ENCODE measurements at places on chromosomes 1 and 21.

DNA sequence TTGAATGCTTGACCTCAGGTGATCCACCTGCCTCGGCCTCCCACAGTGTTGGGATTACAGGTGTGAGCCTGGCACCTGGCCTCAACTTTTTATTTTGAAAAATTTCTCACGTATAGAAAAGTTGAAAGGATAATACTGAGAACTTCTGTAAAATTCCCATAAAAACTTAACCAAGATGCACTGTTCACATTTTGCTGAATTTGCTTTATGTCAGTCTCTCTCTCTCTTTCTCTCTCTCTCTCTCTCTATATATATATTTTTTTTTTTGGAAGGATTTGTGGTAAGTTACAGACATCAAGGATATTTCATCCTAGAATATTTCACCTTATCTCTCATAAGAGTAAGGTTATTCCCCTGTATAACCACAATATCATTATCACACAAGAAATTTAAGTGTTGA lies 5.9 kb downstream of the PEX14 start:
- DNase-seq, result no peak

DNA sequence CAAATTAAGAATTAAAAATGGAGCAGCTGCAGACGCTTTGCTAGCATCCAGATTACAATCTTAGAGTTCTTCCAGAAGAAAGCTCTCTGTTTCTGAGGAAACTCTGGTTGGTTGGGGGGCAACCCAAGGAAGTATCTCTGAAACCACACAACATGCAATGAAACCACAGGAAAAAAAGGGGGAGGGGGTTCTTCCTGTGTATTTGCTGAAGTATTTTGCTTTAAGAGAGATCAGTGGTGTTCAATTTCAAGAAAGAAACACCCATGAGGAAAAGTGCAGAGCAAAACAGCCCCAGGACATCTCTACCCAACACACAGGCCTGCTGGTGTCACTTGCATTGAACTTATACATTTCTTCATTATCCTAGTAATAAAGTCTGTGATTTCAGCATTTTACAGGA lies 19.7 kb upstream of the TIAM1 start:
- no peak for DNase-seq

DNA sequence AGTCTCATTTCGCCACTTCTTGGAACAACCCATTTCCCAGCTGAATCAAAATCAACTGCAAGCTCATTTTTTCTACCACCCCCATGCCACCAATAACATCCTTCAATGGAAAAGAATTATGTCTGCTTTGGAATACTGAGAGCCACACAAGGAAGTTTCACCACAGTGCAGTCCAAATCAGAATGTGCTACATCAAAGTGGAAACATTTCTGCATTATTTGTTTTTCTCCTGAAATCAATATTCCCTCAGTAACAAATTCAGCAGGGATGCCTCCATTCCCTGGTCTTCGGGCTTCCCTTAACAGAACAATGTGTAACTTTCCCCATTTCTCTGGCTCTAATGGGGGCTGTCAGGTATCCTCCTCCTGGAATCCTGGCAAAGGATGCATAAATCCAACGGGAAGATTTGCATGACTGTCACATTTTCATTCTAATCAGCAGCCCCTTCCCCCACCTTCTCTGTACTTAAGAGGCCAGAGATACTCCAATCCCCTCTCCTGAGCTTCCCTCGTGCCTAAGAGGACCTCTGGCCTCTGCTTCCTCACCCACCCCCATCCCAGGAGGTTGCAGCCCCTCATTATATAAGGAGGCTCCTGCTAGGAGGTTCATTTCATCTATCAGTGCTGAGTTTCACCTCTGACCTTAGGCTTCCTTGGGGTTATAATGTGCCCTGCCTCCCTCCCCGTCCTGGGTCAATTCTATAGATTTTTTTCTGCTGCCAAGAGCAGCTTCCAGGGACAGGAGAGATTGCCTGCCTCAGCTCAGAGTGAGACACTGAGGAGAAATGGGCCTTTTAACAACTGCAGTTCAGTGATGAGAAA lies 201.1 kb downstream of the OMA1 start:
- DNase-seq, result no peak

DNA sequence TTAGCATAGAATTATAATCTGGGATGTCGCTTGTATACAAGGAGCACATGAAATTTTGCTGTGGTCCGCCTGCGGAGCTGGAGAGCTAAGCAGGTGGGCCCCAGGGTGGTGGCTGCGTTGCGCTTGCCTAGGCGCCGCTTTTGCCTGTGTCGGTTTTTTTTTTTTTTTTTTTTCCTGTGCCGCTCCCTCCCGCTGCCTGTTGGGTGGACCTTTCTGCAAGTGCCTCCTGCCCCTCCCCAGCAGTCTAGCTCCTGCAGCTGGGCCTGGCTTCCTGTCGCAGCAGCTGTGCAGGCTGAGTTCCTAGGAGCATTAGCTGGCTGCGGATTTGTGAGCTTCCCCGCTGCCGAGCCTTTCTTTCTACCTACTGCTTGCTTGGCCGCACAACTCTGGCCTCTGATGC lies 20.6 kb downstream of the PYHIN1 start:
- DNase-seq, result peak; percentile 71

DNA sequence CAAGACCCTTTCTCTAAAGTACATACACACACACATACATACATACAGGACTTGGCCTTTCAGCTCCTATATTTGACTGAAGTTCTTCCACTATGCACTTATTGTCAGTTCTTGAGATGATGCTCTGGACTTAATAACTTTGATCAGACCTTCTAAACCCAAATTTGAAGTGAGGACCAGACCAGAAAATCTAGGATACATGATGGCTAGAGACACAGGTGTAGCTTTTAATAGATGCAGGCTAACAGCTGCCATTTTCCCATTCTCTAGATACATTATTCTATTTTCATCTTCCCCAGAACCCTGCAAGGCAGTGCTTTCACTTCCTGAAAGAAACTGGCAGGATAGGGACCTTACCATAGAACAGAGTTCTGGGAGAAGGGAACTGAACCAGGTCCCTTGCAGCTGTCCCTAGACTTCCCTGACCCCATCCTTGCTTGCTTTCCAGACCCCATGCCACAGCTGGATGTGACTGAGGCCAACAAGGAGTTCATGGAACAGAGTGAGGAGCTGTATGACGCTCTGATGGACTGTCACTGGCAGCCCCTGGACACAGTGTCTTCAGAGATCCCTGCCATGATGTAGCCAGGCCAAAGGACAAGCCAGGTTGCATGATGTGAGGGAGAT lies 14.9 kb upstream of the RAB42 start:
- no peak for DNase-seq

GRCh38 chr1:178371235-178371634 lies 125.5 kb downstream of the CLEC20A start:
- no peak for DNase-seq

GRCh38 chr21:36132696-36133095 lies 2.2 kb upstream of the CBR3 start:
- no peak for DNase-seq

- DNase-seq, result no peak
Measured at GRCh38 chr1:154943649-154944400, 7.3 kb upstream of the PMVK start.

- no peak for DNase-seq
Measured at GRCh38 chr1:15312626-15313411, 65.8 kb downstream of the FHAD1 start.

- DNase-seq, result no peak
Measured at GRCh38 chr1:60503266-60503925, 429.8 kb upstream of the C1orf87 start.

- DNase-seq, result no peak
Measured at GRCh38 chr1:169090308-169090899, 16.1 kb upstream of the ATP1B1 start.

GRCh38 chr1:56814205-56814604 lies 5.0 kb downstream of the FYB2 start:
- no peak for DNase-seq

- no peak for DNase-seq
Measured at GRCh38 chr21:41349619-41350390, 12.0 kb upstream of the MX2 start.

- no peak for DNase-seq
Measured at GRCh38 chr1:2594641-2595131, 8.1 kb downstream of the PRXL2B start.

- DNase-seq, result no peak
Measured at GRCh38 chr1:2796890-2797740, 4.4 kb downstream of the TTC34 start.

DNA sequence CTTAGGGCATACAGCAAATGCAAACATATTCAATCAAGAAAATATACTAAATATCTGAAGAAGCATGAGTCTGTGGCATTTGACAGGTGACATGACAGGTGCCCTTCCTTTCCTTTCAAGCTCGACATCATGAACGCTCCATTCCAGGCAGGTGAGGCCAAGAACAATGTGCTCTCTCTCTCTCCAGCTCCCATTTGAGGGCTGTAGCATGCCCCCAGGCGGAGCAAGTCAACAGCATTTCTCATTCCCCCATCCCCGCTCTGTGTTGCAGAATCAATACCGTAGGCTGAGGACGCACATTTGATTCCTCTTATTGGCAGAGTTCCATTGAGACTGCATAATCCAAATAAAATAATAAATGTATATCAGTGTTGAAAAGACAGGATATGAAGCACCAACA lies 24.6 kb upstream of the PLPPR4 start:
- DNase-seq, result no peak

GRCh38 chr1:219621047-219621786 lies 8.3 kb upstream of the ZC3H11B start:
- no peak for DNase-seq

GRCh38 chr1:153430166-153430553 lies 13.8 kb downstream of the S100A7A start:
- DNase-seq, result no peak

GRCh38 chr1:169574336-169574735 lies 11.9 kb downstream of the F5 start:
- DNase-seq, result no peak

DNA sequence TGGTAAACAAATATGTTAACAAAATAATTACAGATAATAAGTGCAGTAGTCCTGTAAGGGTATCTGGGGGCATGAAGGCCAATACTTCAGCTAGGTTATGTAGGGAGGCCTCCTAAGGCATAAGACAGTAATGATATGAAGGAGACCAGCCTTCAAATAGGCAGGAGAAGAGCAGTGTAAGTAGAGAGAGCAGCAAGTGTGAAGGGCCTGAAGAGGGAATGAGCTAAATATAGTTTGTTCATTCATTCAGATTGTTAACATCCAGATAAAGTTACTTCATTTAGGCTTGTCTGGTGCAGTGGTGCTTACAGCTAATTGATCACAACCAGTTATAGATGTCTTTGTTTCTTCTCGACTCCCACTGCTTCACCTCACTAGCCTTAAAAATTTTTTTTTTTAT lies 71.1 kb downstream of the EPB41 start:
- no peak for DNase-seq

- DNase-seq, result no peak
Measured at GRCh38 chr1:155254228-155254713, 1.0 kb downstream of the ENTREP3 start.

- DNase-seq, result no peak
Measured at GRCh38 chr1:15950302-15950701, 25.6 kb downstream of the ZBTB17 start.

- no peak for DNase-seq
Measured at GRCh38 chr1:4662168-4662567, 7.8 kb downstream of the AJAP1 start.

- no peak for DNase-seq
Measured at GRCh38 chr1:29712284-29712651, 475.9 kb downstream of the PTPRU start.

- no peak for DNase-seq
Measured at GRCh38 chr1:183992424-183992823, 45.1 kb downstream of the COLGALT2 start.

DNA sequence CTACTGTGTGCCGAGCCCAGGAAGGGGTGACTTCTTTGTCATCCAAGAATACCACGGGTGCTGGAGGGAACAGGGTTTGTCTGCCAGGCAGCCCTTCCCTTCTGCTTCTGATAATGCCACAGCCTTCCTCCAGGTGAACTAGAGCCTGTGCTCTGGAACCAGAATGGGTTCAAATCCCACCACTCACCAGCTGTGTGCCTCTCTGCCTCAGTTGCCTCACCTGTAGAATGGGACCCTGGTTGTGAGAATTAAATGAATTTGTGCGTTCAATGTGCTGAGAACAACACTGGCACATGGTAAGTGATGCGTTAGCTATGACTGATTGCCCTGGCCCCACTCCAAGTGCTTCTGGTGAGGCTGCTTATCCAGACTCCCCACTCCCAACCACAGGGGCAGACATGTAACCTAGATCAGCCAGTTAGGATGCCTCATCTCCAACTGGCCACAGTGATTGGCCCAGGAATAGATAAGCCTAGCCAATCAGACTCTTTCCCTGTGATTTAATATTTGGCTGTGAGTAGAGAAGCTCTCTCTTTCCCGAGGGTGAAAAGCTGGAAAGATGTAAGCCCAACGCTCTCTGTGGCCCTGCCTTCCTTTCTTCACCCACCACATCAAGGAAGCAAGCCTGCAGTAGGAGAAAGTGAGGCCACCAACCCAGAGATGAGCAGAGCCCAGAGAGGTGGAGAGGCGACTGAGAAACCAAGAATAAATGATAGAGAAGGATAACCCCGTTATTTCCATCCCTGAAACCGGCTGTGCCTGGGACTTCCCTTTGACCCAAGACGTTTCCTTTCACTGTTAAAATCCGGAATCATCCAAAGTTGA lies 20.8 kb upstream of the LAPTM5 start:
- DNase-seq, result no peak

DNA sequence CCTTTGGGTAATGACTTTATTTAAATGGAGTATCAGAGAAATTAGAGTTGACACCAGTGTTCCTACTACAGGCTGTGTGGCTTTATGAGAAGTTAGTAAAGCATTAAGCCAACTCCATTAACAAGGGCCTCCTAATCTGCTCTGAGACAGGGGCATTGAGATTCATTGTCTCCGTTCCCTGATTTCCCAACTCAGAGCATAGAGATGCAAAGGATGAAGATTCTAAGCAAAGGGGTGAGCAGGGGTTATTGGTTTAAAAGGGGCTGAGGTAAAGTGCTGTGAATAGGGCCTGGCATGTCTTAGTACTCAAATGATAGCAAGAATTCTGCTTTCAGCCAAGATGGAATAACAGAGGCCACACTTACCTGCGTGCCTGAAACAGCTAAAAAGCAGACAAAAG lies 428.4 kb downstream of the PTPRU start:
- no peak for DNase-seq

DNA sequence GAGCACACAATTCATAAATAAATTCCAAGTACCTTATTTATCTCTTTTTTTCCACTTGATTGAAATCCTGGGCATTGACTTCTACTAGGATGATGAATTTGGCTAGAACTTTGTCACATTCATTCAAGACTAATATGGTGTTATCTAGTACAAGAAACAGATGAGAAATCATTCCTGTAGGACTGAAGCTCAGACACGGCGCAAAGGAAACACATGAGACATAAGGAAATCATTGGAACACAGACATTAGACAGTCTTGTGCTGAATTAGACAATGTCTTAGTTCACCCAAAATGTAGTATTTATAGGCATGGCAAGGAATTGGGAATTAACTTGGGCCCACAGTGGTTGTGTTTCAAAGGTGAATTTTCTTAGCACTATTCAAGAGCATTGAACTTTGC lies 305.7 kb downstream of the SETD4 start:
- no peak for DNase-seq

DNA sequence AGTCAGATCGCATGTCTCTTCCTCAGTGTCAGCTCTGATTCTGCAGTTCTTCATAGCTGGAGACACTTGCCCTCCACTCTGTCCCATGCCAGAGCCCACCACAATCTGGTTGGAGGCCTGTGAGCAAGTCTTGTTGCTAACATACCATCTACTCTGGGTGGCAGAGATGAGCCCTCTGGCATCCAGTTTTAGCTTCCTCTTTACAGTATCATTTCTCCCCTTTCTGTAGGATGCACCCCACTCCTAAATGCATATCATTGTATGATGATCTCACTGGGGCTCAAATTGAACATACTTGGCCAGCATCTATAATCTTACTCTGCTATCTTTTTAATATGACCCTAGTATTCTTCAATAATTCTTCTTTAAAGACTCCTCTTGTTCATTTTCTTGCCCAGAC lies 16.9 kb downstream of the PCNX2 start:
- no peak for DNase-seq

Measured in GM12864 (cell line).